Activated CD4-positive, CD25-positive, alpha-beta regulatory T cell treated with anti-CD3 and anti-CD28 coated beads, Interleukin-2, amount 50 U/mL, for 72 hours (primary cell): ENCODE measurements at places on chromosomes 4 and X.

DNA sequence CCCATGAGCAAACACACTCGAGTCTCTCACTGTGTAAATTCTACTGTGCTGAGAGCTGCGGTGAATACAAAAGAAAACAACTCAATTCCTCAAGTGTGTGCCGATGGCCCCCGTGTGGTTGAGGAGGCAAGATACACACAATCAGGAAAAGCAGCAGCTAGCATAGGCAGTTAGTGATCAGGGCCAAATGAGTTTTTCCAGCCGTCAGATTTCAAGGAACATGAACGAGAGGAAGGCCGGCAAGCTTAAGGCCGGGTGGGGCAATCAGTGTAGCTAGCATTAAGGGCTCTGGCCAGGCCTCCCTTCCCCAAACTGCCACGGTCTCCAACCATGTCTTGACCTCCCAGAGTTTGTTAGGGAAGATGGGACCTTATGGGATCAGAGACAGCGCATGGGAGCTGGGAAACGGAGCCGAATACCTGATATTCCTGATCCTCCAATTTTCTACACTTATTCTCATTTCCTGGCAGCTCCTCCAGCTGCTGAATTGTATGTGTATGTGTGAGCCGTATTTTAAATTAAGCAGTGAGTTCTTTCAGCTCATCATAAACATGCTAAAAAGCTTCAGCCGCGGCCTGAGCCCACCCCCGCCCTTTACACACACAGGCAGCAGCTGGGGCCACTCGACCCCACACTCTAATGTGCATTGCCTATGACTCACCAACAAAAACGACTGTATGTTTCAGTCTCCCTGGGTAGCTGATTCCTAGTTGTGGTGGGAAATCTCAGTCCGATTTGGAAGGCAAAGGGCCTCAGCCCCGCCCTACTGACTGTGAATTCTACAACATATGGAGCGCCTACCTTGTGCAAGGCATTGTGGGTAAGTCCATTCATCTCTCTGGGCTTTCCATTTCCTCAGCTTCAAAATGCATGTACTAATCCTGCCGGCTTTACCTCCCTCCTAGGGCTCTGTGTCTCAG is 59.9 kb downstream of the RTL9 start:
- no peak for DNase-seq

- DNase-seq: no peak
These were observed 1.0 kb downstream of the GAB3 start for GRCh38 chrX:154749856-154750255.

DNA sequence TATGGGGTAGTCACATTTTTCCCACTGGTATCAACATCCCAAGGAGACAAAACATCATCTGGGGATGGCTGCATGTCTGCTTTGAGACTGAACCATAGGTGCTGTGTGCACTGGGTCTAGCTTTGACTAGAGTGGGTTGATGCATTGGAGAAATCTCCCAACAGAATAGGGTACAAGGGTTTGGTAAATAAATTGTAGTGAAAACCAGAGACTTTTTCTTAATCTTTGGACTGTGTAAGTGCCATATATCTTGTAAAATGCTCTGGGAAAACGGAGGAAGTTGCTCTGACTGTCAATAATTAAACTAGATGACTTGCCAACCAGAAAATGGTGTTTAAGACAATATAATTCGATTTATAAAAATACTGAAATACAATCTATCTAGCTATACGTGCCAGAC is 1064.0 kb upstream of the SLIT2 start:
- DNase-seq: no peak

GRCh38 chr4:43233321-43233720 is 340.8 kb downstream of the GRXCR1 start:
- no peak for DNase-seq

GRCh38 chr4:52051213-52051614 is at the start of gene SPATA18:
Gene SPATA18, plus strand, starts transcription at chr4:52051304. Its CDS starts 401 bp downstream, at chr4:52051705.
- no peak for DNase-seq

DNA sequence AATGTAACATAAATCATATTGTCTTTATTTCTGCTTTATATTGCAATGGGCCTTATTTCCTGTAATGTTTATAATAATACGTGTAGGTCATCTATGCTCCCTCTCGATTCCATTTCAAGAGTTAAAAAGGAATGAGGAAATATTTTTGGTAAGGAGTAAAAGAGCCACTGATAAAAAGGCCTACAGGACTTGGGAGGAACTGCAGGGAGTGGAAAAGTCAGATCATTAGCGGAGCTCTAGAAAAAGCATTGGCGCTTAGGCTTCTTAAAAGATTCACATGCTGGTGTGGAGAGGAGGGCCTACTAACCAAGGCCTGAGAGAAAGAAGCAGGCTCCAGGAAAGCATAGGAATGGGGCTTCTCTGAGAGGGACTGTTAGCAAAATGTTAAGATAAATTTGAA is 82.9 kb upstream of the PNPLA4 start:
- no peak for DNase-seq

- DNase-seq: no peak
These were observed 35.7 kb upstream of the TSPAN5 start for GRCh38 chr4:98694076-98694475.

GRCh38 chrX:35890699-35891098 is 28.8 kb upstream of the CFAP47 start:
- no peak for DNase-seq

GRCh38 chr4:162038112-162038511 is 125.7 kb downstream of the FSTL5 start:
- DNase-seq: no peak

- DNase-seq: no peak
These were observed 67.9 kb upstream of the STX18 start for GRCh38 chr4:4609622-4610334.
